Retinal pigment epithelial cell (primary cell): ENCODE measurements at places on chromosomes 6 and 20.

DNA sequence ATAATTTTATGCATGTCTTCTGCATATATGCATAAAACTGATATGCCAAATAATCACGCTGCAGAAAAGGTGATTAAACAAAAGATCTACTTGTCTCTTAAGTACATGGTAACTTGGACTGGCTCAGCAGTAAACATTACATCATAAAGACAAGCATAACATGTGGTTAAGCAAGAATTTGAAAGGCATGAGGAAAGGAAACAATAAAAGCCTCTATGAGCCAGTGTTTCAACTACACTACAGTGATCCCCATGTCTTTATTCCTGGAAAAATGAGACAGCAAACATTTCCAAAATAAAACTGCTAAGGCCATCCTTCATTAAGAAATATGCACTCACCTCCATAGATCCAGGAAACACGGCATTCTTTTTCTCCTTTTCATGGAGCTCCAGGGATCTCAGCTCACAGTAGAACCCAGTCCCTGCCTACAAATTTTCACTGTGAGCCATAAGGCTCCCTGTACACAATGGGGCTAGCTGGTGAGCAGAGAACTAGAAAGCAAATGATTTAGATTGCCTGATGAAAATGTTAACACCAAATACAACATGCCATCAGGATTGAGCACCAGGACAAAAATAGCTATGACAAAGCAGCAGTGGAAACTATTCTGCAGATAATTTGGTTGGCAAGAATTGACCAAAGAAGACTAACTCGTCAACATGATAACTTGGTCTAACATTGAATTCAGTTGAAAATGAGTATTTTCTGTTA is 156.1 kb downstream of the COL21A1 start:
- DNase-seq = peak; percentile 86

DNA sequence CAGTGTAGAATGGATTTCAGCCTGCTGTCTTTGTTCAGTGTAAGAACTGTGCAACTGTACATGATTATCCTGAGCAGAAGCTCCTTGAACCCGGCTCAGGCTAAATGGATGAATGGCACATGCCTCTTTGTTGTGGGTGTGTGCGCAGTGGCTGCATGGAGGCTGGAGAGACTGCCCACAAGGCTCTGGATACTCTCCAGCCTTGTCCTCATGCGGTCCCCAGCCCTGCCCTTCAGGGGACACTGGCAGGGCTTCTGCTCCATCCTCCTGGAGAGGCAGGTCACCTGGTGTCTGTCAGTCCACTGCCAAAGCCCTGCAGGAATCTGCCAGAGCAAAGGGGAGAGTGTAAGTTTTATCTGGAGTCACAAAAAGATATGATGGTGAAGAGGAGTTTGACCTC is 241.7 kb upstream of the EXOC2 start:
- DNase-seq = no peak

GRCh38 chr6:72579865-72580264 is 42.0 kb upstream of the KCNQ5 start:
- no peak for DNase-seq

DNA sequence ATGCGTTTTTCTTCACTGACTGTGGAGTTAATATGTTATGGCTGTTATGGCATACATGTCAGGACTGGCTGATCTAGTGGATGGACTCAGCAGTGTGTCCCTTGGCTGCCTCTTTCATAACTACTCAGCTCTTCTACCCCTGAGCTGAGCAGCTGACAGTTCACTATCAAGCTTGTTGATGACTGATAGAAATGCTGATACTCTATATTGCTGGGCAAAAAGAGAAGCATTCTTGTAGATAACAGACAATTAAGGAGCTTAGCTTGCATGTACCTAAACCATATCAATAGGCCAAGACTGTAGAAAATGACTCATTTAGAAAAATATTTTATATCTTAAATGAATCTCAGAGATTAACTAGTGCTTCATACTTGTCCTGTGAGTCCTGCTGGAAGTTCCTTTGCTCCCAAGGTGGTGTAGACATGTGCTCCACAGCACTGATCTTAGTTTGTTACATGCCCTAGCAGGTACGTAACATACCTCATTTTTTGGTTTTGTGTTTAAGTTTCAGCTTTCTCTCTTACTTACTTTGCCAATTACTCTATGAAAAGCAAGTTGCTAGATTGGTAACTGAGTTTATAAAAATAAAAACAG is 236.9 kb downstream of the GMDS start:
- DNase-seq = peak; percentile 23

DNA sequence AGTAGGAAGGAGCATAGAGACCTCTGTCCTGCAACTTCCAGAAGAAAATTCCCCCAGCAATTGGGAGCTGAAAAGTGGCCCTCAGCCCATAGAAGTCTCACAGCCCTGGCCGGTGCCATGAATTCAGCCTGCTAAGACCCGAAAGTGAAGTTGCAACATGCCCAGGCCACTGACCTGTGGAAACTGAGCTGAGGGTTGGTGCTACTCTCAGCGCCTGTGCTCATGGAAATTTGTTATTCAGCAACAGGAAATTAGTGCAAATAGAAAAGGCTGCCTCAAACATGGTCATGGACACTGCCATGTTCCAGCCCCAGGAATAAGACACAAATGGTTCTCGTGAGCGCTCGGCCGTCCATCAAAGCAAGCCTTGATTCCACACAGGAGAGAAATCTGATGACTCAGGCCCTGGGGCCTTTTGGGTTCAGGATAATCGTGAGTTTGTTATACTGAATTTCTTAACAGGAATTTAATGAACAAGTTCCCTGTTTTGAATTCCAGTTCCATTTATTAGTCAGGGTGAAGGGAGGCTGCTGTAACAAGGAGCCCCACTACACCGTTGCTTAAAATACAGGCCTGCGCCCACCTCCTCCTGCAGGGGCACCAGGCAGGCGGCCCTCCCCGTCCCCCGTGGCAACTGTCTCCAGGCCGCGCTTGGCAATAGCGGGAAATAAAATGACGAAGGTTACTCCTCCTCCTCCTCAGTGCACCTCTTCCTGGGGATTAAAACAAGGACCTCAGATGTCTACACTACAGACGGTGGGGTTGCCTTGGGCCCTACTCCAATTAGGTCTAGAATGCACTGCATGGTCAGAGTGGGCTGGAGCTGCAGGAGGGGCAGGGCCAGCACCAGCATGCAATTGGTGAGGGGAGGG is 152.9 kb downstream of the ERMARD start:
- DNase-seq = no peak

GRCh38 chr20:1952737-1953530 is 40.9 kb downstream of the PDYN start:
- no peak for DNase-seq

DNA sequence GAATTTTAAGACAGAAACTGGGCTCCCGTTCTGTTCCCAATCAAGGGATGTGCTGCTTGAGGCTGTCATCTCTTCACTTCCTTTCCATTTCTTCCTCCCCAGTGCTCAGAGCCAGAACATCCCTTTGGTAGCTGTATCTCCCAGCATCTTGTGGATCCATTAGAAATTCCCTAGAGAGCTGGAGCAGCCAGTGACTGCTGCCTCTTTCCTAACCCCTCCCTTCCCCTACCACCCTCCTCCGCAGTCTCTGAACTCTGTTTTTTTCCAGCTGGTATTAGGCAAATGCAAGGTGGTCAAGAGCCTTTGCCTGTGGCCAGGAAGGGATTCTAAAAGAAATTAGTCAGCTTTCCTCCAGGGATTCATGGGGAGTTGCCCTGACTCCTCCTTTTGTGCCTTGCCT is 208.0 kb downstream of the EYA2 start:
- no peak for DNase-seq

DNA sequence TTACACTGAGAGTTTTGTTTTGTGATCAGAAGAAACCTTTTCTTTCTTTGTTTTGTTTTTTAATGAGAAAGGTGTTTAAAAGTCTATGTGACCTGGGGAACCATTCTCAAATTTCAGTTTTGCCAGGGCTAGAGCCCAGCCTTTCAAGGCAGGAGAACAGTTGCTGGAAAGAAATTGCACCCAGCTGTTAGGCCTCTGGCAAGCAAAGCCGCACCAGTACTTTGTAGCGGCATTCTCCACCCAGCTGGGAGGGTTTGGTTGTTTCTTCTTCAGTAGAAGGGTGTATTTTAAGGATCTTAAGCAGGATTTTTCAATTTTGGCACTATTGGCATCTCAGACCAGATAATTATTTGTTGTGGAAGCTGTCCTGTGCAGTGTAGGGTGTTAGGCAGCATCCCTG is 16.6 kb upstream of the MAPK13 start:
- no peak for DNase-seq

GRCh38 chr6:47353871-47354270 is 44.2 kb upstream of the TNFRSF21 start:
- no peak for DNase-seq

DNA sequence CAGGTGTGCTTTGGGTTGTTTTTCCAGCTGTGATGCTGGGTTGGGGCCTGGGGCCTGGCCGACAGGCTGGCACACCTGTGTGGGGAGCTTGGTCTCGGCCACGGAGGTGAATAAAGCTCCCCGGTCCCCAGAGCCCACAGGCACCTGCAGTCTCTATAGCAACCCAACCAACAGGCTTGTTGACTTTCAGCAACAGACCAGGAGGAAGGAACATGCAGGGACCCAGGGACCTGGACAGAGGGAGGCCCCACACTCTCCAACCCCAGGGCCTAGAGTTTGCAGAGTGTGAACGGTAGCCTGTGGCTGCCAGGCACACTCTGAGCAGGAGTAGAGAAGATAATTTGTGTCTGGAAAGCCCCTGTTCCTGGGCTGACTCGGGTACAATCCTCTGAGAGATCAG is 14.6 kb upstream of the SYNJ2 start:
- DNase-seq = no peak

DNA sequence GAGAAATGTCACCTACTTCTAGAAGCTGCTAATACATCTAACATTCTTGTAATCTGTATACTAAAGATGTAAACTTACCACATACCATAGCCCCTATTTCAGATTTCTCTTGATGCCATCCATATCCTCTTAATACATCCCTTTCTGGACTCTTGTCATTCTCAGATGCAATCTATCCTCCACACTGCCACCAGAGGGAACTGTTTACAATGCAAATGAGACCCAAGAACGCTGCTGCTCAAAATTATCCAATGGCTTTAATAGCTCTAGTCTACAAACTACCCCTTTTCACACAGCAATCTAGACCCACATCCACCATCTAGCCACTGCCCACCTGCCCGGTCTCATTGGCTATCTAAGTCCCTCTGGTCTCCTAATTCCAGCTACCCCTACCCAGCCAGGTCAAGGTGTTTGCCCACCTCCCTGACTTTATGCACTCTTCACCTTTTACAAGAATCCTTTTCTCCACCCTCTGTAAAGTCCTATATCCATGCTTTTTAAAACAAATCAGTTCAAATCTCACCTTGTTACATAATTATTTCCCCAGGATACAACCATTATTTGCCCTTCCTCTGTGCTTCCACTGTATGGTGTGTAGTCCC is 14.8 kb downstream of the FAXC start:
- peak; percentile 31 for DNase-seq

GRCh38 chr6:30162265-30163089 is 869 bp upstream of the TRIM15 start:
- no peak for DNase-seq

DNA sequence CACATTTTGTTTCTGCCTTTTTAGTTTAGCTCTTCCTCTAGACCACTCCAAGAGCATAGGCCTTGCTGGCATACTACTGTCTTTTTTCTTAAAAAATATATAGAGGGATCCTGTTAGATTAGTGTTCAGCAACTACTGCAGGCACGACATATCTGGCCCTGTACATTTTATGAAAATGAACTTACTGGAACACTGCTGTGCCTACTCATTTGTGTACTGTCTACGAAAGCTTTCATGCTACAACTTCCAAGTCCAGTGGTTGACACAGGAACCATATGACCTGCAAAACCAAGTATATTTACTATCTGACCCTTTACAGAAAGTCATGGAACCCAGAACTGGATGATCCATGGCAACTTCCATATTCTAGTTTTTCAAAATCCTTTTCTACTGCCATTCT is 66.6 kb upstream of the SPTLC3 start:
- DNase-seq = no peak

GRCh38 chr6:119346936-119347335 is 2.6 kb downstream of the MAN1A1 start:
- no peak for DNase-seq

DNA sequence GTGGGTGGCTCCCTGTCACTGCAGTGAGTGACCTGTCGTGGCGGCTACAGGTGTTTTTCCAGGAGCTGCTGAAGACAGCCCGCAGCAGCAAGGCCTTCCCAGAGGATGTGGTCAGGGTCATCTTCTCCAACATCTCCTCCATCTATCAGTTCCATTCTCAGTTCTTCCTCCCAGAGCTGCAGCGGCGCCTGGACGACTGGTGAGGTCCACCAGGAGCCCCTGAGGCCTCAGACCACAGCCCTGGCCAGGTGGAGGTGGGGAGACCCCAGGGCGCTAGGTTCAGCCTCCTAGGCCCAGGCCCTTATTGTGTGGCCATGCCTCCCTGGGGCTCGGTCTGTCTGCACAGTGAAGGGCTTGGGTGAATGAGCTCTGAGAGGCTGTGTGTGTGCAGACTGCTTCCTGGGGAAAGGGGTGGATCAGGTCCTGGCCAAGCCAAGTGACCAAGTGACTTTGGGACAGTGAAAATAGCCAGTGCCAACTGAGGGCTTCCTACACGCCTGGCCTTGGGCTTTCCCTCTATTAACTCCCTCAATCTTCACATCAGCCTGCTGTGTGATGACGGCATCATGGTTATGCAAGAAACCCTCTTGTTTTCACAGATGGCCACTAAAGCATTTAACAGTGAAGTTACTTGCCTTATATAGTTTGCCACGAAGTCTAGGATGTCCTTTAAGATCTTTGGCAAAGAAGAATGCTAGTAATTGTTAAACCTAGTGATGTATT is 6.4 kb downstream of the FGD2 start:
- DNase-seq = no peak

GRCh38 chr6:135116571-135116970 is 61.9 kb upstream of the HBS1L start:
- no peak for DNase-seq

DNA sequence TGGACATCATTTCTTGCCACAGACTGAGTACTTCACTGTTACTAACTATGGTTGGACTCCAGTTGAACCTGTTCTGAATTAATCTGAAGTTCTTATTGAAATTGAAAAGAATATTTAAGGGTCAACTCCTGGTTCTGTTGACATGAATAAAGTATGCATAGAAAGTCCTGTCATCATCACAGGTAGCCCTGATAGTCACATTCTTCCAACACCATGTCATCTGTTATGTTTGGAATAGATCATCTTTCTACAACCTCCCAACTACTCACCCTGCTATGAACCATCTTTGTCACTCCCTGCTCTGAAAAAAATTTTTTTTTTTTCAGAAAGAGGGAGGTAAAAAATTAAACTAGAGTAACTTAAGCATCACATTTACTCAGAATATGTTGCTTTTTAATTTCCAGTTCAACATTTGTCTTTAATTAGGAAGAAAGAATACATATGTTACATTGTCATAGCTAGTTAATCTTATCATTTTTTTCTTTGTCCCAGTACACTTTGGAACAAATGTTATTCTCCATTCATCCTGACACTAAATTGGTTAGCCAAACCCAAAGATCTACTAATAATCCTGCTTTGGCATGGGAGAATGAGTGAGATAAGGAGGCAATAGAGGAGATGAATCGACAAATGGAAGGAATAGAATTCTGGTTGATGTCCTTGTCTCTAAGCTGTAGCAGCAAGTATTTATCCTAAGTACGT is 775.1 kb upstream of the NRSN1 start:
- no peak for DNase-seq

GRCh38 chr20:55561259-55561658 is 444.1 kb downstream of the CBLN4 start:
- DNase-seq = no peak
